ENCODE measurements at places on chromosomes 2 and 18.
A peak's percentile ranks its signal among the peaks of the same experiment; 100 is the strongest.

DNA sequence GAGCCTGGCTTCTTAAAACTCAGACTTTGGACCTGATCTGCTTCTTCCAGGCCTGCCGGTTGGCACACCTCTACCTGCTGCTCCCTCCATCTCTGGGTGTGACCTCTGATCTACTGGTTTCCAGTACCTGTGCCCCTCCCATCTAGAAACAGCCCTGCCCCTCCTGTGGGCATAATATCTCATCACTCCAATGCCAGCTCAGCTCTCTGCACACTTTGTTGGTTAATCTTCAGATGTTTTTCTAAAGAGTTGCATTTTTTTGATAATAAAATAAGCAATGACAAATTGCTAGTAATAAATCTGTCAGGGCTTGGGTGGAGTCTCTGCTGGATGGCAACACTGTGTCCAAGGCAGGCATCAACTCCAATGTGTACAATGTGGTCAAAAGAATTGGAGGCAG is 89.6 kb upstream of the PPP1CB start:
- no peak for DNase-seq

DNA sequence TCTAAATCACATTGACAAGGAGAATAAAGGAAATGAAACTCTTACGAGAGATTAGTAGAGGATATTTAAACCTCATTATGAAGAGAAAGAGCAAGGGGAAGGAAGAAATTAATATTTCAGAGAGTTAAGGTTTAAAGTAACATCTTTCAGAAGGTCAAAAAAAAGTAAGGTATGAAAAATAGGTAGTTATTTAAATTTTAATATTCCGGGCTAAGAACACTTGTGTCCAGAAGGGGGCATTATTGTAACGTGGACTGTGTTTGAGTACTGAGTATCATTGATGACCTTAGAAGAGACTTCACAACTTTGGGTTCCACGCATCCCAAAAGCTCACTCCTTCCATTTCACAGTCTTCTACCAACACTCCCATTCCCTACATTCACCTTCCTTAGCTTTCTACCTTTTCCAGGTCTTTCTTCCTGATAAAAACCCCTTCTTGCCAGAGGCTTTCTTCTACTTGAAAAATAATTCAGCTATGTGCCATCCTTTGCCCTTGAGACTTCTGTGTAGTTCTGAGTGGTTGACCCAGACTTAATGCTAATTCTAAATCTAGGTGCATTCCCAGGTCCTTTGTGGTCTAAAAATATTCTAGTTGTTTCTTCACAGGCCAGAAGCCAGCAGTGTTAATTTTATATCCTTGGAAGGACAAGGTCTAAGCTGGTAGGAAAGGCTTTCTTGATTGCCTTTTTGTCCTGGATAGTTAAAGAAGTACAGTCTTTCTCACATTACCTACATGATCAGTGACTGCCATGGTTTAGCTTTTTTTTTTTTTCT is 16.5 kb downstream of the DYNC1I2 start:
- no peak for DNase-seq

DNA sequence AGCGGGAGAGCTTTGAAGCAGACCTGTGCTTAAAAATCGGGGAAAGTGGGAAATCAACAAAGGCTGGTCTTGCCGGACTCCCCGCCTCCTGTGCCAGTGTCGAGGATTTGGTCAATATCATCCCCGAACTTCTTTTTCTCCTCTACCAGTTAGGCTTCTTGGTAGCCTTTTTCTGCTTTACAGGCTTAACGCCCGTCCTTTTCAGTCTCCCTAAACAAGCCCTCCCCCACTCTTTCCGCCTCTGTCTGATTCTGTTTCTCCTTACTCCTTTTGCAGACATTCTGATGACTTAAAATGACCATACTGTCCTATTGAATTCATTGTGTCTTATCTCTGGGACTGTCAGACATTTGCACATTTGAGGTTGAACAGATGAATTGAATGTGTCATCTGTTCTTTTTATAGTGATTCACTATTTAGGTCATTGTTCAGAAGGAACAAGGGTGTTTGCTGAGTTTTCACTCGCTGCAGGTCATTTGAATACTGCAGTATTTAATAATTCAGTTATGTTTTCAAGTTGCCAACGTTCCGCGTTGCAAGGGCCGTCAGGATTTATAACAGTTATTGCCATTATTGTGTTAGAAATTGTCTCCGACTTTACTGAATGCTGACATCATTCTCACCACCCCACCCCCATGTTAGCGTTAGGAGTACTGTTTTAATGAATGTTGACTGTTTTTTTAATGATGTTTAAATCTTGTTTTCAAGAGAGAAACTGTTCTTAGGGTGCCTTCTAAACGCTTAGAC is 1.1 kb downstream of the ITGAV start:
- DNase-seq: peak; percentile 6

DNA sequence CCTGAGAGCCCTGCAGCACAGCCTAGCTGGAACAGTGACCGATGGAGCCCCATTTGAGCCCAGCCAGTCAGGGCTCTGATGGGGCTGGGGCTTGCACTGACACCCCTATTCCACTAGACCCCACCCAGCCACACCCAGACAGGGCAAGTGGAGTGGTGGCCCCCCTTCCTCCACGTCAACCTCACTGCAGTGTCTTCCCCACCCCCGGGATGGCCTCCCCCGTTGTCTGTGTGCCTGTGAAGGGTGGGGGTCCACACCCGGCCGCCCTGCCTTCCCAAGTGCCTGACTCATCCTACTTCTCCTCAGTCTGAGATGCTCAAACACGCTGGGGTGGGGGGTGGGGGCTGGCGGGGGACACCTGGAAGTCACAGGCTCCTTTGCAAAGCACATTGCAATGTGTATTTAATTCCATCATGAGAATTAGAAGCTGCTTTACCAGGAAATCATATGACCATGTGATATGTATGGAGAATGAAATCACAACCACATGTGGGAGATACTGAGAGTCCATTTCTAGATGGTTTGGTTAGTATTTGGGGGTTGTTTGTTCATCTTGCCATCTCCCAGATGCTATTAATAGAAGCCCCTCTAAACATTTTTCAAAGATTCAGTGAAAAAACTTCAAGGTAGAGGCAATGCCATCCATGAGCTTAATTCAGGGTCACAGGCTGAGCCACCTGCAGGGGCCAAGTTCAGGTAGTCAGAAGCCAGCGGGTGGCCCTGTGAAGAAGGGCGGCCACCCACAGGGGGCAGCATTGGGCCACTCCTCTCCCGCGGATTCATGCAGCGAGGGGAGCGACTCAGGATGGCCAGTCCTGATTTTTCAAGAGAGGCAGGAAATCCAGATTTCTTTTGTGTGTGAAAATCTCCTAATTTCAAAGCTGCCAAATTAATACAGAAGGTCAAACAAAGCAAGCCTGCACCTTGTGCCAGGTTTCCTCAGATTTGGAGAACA is 22.7 kb upstream of the GMPPA start:
- no peak for DNase-seq

DNA sequence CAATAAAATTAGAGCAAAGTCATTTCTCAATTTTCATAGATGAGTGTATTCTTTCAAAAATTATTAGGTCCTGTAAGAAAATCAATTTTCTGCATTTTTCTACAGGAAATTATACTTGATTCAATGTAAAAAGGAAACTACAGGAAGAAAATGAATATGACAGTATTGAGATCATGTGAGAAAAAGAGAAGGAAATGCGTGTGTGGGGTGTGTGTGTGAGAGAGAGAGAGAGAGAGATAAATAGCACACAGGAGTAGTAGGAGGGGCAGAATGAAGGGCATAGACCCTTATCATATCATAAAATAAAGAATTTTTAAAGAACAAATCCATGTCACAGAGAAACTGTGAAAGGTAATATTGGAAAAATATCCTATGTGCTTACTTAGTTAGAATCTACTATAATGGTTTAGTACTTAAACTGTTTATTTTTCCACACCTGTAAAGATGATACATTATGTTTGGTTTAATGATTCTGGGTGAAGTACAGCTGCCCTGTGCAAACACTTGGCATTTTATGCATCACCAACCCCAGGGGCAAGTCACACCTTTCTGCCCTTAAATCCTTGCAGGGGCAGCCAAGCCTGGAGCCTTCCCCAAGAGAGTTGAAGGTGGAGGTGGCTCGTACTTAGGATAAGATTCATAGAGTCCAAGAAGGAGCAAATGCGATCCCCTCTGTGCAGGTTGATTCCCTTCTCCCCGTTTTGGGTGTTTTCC is 276.4 kb downstream of the TGIF1 start:
- DNase-seq: no peak

DNA sequence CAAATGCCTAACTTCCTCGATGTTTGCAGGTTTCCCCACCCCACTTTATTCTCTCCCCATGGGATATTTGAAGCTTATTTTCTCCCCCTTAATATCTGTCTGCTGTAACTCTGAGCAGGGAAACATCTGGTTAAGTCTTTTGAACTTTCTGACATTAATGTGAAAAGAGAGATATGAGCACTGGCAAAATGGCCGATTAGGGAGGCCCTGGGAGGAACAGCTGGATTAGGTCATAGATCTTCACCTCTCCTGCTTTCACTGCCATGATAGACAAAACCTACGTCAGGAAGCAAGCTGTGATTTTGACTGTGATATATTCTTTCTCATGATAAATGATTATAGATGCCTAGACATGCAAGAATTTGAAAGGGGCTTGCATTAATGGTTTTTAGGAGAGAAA is 43.6 kb downstream of the LYPD6B start:
- no peak for DNase-seq

DNA sequence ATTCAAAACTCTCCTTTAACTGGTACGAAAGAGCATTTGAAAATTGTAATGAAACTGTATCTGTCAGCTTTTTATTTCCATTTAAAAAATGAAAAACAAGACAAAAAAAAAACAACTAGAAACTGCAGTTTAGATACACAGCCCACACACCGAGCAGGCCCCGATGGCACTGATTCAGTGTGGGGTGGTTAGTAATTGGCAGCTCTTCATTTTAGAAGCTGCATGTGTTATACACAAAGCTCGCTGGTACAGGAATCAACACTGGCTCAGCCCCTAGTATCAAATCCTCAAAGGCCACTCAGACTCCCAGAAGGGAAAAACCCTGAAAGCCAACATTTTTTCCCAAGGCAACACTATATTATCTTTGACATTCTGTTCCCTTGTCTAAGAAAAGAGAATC is 30.5 kb upstream of the RMDN2 start:
- DNase-seq: no peak

DNA sequence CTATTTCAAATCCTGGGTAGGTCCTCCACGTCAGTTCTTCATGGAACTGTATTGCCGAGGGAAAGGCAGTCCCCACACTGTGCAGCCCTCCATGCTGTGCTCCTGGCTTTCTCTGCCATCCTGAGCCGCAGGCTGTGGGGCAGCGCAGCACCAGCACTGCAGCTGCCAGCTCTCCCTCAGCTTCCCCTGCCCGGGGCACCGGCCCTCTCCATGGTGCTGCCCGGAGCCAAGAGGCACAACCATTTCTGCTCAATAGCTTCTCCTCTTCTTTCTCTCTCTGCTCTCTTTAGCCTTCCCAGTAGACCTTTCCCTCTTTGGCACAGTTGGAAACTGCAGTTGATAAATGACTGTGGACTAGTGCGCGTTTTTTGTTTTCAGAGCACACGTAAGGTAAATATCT is 12.1 kb downstream of the ANKRD23 start:
- DNase-seq: no peak

DNA sequence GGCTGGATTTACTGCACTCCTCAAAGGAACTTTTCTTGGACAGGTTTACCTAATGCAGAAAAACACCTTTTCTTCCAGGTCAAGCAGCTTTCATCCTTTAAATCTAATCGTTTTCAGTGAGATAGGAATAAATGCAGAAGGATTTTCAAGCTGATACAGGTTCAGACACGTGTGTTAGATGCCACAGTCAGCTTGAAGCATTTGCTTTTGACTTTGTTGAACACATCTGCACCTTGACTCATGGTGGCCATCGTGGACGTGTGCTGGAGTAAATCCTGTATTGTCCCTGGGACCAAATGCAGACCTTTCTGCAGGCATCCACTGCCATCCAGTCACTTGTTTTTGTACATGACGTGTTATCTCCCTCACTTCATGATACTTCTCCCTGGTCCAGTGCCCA is 61.9 kb downstream of the KLHL29 start:
- DNase-seq: no peak

- no peak for DNase-seq
Observed at GRCh38 chr2:11212645-11213044, 57.4 kb downstream of the SLC66A3 start.

- no peak for DNase-seq
Observed at GRCh38 chr2:105432749-105433148, 33.9 kb upstream of the FHL2 start.

DNA sequence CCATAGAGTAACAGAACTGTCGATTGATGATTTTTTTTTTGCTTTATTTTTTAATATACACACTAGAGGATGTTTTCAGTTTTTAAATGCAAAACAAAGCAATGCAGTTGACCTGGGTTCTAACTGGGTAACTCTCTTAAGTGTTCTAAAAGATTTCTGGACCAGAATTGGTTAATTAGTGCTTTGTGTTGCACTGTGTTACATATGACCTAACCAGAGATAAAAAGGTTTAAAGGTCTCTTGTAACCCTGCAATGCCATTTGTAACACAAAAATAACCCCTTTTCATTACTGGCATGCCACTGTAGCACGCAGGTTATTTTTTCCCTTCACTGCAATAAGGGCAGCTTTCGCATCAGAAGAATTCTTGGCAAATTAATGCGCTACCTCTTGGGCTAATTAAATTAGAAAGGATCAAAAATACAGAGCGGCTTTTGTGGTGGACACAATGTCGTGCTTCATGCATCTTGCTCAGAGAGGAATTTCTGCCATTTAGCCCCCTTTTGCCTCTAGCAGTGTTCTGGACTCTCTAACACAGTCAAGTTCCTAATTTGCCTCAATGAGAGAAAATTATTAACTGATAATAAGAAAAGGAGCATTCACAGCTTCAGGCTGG is 250.8 kb upstream of the ZEB2 start:
- DNase-seq: no peak

- DNase-seq: no peak
Observed at GRCh38 chr18:10850840-10851239, 298.5 kb downstream of the PIEZO2 start.

Measured in stimulated activated CD8-positive, alpha-beta memory T cell treated with anti-CD3 and anti-CD28 coated beads, Interleukin-4, amount 100 ng/mL, for 1 hour (primary cell).